ENCODE measurements at places on chromosomes 7 and 10.

DNA sequence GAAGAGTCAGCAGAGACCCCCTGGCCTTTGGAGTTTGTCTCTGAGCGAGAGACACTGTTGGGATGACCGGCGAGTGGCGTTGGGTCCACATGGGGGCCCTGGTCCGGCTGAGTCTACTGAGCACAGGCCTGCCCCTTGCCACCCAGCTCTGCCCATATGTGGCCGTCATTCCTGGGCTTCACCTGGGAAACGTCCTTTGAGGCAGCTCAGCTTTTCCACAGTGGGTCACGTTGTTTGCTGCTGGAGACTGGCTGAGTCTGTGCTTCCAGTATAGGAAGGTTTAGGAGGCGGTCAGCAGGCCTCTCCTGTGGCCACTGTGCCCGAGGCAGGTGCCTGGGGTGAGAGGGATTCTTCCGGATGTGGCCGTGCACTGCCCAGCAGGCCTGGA, 17.1 kb downstream of the ADAM8 start:
- no peak for DNase-seq

GRCh38 chr10:68446179-68446578, 25.6 kb downstream of the DNA2 start:
- DNase-seq = no peak

- no peak for DNase-seq
Observed at GRCh38 chr10:30996481-30997005, 35.1 kb downstream of the ZNF438 start.

DNA sequence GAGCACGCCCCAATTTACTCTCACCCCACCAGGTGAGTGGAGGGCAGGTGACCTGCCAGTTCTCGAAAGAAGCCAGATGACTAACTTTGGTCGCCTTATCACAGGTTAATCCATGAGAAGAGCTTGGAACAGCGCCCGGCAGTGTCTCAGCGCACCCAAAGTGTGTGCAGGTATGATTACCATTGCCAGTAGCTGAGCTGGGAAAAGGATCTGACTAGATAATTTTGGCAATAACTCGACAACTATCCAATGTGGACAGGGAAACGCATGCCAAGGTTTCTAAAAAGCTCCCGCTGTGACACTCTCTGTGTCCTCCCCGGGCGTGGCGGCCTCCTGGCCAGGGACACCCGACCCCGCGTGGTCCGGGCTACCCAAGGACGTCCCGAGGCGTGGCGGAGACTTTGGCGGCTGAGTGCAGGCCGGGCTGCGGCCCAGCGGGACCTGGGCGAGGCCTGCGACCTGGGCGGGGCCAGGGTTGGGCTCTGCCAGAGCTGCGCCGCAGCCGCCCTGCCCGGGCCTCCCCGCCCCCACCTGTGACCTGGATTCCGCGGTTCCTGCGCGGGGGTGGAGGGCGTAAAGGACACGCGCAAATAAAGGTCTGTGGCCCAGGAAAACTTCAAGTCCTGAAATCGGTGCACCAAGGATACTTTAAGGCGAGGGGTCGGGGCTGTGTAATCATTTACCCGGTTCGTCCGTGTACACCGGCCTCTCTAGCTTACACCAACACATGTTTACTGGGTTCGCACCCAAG, 13.7 kb upstream of the WAPL start:
- peak; percentile 49 for DNase-seq

GRCh38 chr10:44032216-44032615, 352.7 kb downstream of the CXCL12 start:
- no peak for DNase-seq

DNA sequence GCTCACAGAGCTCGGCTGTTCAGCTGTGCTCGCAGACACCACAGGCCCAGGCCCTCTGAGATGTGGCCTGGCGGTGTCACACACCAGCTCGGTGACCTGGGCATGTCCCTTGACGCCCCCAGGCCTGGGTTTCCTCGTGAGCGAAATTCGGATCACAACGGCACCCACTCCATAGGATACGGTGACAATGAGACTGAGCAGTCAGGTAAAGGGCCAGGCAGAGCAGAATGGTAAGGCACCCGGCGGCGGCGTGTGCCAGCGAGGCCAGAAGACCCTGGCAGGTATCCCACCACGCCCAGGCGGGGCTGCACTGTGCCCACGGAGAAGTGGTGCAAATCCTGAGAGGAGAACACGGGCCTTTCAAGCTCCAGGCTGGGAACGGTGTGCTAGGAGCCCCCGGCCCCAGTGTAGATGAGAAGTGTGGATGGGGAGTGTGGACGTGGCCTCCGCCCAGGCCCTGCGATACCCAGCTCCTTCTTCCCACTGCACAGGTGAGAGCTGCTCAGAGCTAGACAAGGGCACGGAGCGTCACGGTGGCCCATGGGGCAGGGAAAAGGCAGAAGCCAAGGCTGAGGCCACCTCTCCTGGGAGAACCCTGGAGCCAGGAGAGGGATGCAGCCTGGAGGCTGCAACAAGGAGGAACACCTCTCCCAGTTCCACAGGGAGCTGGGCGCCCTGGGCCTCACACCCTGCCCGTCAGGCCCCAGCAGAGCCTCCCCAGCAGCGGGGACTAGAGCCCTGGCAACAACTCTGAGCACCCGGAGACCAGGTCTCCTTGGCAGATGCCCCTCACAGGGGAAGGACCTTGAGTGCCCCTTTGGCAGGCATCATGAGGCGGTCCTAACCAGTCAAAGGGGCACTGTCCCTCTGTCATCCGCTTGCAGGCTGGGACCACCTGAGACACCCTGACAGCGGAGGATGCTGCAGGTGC, 219.1 kb downstream of the MAD1L1 start:
- DNase-seq = peak; percentile 33

GRCh38 chr7:44973610-44974401, 5.0 kb downstream of the MYO1G start:
- no peak for DNase-seq

DNA sequence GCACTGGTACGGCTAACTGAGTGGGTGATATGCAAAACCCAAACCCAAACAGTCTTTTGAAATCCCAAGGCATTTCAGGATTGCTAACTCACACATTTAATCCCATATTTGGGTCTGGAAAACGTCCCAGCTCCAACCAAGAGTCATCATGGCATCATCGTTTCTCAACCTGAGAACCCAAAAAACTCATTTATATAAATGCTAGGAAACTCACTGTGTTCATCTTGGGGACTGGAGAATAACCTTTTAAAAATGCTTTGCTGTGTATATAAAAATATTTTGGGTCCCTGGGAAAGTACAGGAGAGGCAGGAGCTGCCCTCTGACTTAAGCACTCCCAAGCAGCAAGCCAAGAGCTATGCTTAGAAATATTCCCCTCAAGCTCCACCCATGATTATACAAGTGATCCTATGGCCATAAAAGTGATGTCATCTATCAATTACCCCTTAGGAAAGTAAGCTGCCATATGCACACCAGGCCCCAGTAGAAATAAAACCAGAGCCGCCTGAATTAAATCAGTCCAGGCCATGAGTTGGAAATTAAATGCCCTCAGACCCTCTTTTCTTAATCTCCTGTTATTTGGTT, 352.1 kb downstream of the FRMD4A start:
- no peak for DNase-seq

DNA sequence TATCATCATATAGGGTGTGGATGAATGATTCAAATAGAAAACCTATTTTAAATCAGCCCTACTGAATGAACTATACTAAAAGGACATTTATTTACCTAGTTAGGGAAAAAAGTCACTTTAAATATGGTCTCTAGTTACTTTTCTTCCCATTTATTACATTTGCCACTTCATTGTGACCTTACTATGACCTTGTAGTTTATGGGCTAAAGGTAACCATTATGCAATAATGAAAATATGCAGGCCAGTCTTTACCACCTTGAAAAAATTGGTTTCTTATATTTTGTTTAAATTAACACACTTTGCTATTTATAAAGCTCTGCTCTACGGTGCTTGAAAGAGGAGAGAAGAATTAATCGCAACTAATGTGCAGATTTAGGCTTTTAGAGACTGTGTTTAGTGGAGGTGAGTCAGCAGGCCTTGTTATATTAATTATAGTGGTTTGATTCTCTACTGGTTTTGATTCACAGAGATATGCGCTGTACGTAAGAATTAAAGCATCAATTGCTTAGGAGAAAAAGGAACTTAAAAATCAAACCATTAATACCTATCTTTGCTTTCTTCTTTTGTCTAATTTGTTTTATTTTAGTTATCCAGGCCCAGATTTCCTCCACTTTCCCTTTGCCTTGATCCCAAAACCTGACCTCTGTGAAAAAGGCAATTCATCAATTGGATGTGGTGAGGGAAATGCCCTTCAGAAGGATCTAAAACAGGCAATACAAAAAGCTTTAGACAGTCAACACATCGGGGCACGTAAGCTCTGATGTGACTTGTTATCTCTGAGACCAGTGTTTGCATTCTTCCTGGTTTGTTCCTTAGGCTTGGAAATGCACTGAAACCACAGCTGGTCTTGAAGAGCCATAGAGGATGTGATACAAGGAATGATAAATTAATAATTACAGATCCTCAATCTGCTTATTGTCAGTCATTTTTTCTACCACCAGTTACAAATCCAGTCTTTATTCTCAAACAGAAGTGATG, 141.2 kb upstream of the HDAC9 start:
- no peak for DNase-seq

DNA sequence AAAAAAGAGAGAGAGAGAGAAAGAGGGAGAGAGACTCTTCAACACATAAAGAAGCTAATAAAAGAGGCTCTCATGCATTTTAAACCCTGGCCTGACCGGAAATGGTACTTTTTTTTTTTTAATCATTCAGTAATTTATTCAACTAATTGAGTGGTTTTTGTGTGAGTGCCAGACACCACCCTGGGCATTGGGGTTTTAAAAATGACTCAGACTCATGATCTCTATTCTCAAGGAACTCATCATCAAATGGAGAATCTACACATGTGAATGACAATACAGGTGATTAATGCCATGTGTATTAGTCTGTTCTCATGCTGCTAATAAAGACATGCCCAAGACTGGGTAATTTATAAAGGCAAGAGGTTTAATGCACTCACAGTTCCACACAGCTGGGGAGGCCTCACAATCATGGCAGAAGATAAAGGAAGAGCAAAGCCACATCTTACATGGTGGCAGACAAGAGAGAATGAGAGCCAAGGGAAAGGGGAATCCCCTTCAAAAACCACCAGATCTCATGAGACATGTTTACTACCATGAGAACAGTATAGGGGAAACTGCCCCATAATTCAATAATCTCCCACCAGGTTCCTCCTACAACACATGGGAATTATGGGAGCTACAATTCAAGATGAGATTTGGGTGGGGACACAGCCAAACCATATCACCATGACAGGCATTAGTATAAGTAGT, 158.5 kb upstream of the AUTS2 start:
- DNase-seq = no peak

- DNase-seq = no peak
Observed at GRCh38 chr7:110890101-110890500, 200.8 kb upstream of the LRRN3 start.

GRCh38 chr10:12391206-12391605, 41.9 kb downstream of the CAMK1D start:
- DNase-seq = no peak

- no peak for DNase-seq
Observed at GRCh38 chr10:75197066-75197465, 13.5 kb upstream of the VDAC2 start.

DNA sequence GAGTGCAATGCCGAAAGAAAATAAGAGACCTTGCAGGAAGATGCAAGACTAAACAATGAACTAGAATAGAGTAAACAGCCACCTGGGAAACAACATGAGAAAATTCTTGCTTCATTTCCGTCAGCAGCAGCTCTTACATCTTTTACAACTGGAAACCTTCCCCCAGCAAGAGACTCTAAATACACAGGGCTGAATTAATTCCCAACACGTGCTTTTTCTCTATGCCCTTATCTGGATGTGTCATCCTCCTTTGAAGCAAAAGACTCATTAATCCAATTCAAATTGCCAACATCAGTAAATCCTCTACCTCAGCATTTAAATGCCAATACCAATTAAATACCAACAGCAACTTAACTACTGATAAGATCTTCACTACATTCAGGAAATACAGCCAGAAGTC, 99.0 kb upstream of the PDE1C start:
- no peak for DNase-seq

DNA sequence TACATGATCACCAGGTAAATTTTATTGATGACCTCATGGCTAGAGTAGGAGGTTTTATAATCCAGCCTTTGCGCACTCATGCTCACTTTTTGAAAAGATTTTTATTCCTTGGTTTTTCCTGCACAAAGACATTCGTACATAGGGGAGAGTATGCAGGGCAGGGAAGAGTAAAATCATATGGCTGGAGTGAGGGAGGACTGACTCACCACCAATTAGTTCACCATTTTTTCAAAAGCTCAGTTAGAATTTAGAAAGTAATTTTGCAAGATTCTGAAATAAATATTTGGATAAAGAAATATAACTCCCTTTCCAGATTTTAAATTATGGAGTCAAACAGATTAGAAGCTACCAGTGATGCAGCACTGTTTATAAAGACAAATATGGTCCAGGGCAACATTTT, 111.9 kb downstream of the SEMA3D start:
- DNase-seq = no peak

DNA sequence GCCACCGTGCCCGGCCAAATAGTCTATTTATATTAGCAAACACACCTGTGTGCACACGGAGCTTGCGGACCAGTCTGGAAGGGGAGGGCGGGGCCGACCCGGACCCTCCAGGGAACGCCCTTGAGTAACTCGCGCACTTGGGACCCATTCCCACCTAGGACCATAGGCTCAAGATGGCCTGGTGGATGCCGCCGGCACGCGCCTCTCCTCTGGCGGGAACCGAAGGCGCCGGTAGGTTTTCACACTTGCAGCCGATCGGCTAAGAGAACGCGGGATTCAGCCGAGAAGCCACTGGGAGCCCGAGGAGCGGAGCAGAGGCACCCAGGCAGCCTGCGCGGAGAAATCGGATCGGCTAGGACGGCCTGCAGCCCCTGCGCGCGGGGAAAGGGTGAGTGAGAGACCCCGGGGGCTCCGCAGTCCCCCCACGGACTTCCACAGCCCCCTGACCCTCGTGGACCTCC, 18.9 kb downstream of the IFT22 start:
- no peak for DNase-seq

DNA sequence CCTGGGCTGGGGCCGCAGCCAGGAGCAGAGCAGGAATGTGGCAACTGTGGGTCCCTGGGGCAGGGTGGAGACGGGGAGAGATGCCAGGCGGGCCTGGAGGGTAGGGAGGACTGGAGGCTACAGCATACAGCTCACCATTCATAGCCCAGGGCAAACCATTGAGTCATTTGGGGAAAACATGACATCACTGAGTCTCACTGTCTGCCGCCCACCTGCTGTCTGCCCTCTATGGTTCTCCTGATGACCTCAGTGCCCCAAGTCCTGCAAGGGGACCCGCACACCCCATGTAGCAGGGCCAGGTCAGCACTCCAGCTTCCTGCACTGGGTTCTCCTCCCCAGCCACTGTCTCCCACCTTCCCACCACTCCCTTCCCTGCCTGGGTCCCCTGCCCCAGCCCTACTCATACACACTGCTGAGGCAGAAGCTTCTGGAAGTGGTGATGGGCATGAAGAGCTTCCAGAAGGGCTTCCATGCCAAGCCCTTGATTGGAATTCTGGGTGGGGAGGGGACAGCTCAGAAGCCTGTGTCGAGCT, 10.4 kb downstream of the CHST3 start:
- no peak for DNase-seq

Measured in kidney (tissue), 22 donors.